ENCODE measurements at places on chromosomes 16 and 17.

DNA sequence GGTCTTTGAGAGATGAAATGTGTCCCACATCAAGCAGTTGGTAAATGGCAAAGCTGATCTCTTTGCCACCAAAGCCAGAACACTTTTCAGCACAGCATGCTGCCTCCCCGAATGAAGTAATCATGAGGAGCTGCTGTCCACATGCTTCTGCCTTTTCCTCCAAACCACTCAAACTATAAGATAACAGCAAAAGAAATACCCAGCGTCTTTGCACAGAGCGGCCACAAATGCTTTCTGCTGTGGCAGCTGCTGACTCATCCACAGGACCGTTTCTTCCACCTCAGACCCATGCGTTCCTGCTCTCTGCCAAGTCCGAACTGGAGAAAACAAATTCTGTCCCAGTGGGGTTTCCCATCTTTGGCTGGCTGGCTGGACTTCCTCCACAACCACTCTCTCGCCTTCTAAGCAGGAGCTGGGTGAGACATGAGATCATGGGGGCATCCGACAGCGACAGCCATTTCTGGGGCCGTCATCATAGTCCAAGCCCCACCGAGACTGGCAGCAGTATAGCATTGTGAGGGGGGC is 27.1 kb downstream of the TBC1D3B start:
- no peak for DNase-seq

- no peak for DNase-seq
These were observed 91.0 kb downstream of the WSCD1 start for GRCh38 chr17:6160911-6161855.

- DNase-seq, result no peak
These were observed 348.0 kb upstream of the TNRC6C start for GRCh38 chr17:77610518-77610893.

GRCh38 chr17:38921756-38922411 is 3.5 kb upstream of the LASP1NB start:
- DNase-seq, result peak; percentile 25

- peak; percentile 68 for DNase-seq
These were observed 55.0 kb upstream of the CBFA2T3 start for GRCh38 chr16:89031715-89032659.

DNA sequence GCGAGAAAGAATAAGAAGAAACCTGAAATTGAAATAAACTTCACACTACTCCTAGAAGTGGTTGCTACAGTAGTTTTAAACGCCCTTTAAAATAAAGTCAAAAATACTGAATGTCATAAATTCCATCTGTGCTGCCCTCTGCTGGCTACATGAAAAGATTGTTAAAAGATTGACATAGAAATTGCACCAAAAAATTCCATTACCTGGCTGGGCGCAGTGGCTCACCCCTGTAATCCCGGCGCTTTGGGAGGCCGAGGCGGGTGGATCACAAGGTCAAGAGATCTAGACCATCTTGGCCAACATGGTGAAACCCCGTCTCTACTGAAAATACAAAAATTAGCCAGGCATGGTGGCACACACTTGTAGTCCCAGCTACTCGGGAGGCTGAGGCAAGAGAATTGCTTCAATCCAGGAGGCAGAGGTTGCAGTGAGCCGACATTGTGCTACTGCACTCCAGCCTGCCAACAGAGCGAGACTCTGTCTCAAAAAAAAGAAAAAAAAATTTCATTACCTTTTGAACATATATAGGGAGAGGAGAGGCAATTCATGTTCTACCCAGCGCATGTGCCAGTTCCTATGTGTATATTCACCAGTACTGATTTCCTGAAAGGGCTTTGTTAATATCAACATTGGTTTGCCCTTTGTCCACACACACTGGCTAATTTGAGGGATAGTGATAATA is 36.5 kb downstream of the CYTH1 start:
- DNase-seq, result peak; percentile 76

- DNase-seq, result no peak
These were observed 9.8 kb downstream of the SMIM5 start for GRCh38 chr17:75642784-75643642.
